ENCODE measurements at places on chromosomes 7 and 10. TPM values are rescaled to one million over a fixed set of nuclear protein-coding genes. Genes with fewer than 3 reads are reported as not detected.

The TEX47 gene
- total RNA-seq: not detected

GRCh38 chr10:128892005-128892404 is 575.0 kb upstream of the MGMT start:
- DNase-seq: no peak

DNA sequence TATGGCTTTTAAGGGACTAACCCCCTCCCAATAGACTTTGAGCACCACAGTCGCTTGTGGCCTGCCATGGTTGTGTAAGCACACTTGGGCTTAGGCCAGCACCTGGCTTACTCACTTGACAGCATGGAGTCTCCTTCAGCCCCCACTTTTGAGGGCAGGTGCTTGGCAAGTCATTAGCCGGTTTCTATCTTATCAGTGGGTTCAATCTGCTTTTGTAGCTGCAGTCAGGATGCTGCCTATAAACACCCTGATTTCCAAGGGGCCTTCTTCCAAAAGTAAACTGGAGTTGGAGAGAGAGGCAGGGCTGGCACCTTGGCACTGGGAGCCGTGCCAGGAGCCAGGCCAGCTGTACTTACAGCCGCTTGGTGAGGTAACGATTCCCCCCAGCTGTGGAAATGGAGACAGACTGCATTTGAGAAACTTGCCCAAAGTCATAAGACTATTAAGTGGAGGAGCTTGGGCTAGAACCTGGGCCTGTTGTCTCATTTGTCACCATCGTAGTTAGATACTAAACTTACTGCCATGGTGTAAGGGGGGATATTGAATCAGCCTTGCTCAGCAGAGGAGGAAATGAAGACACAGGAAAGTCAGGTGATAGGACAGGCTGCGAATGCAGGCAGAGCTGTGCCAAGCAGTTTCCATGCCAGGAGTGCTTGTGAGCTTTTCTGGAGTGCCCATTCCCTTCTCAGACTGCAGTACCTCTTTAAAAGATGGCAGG is 92.2 kb upstream of the EFCAB10 start:
- DNase-seq: no peak

GRCh38 chr7:6193709-6194108 is 78.7 kb downstream of the CYTH3 start:
- no peak for DNase-seq

The NRG3 gene
- not detected for total RNA-seq

The EPHA1 gene
- not detected for total RNA-seq

The PTPRN2 gene
- 3.5 TPM for total RNA-seq

- DNase-seq: no peak
Observed at GRCh38 chr7:68461430-68461829, 1136.8 kb upstream of the AUTS2 start.

DNA sequence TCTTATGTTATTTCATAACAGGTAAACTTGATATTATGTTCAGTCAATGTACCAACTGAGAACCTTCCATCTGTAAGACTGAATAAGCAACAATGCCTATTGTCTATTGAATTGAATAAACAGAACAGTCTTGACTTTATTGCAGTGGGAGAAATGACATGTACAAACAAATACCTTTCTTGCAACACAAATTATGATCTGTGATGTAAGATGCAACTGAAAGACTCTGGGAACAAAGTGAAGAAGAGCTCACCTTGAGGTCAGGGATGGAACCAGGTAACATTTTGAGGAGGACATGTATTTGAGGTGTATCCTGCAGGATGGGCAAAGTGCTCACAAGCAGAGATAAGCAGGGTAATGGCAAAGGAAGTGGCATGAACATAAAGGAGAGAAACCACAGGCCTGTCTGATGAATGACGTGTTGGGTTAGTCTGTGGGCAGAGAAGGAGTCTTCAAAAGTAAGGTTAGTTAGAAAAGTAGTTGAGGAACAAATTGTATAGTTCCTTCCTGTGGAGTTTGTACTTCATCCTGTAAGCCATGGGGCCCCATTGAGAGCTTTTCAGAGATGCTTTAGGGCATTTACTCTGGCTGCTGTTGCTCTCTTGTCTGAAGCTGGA is 9.5 kb downstream of the PNLIPRP3 start:
- DNase-seq: no peak

GRCh38 chr10:13890233-13891127 is 303.7 kb downstream of the PRPF18 start:
- no peak for DNase-seq

GRCh38 chr7:126993626-126994213 is 259.0 kb downstream of the GRM8 start:
- no peak for DNase-seq

The SLC16A12 gene
- total RNA-seq: 0.10 TPM

The ANKRD26 gene
- 4.7 TPM for total RNA-seq

DNA sequence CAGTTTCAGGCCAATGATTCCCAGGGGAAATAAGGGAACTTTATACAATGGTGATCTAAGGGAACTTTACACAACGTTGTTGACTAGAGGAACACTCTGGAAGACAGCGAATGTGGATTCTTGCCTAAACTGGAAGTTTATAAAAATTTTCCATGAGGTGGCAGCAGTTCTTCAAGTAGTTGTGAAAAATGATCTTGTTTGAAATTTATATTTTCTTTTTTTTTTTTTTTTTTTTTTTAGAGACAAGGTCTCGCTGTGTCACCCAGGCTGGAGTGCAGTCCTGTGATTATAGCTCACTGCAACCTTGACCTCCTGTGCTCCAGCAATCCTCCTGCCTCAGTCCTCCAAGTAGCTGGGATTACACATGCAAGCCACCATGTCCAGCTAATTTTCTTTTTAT is 32.1 kb upstream of the GTF2I start:
- DNase-seq: no peak

The SLK gene
- 62.3 TPM for total RNA-seq

GRCh38 chr7:13849163-13849892 is 140.1 kb downstream of the ETV1 start:
- no peak for DNase-seq

DNA sequence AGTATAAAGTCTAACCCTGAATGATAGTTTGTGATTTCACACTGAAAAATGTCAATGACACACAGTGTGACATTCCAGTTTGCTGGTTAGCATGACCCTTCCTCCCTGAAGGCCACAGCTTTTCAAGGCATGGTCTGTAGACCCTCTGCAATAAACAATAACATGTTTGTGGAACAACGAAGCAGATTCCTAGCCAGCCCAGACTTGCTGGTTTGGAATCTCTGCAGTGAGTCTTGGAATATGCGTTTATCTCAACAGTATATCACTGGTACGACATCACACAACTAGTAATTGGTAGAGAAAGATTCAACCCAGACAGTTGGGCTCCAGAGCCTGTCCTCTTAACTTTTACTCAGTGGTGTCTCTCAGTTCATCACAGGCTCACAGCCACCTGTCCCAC is 23.7 kb upstream of the DUSP5 start:
- no peak for DNase-seq

GRCh38 chr7:86720306-86720705 is 76.6 kb downstream of the GRM3 start:
- no peak for DNase-seq

GRCh38 chr7:33892945-33893344 is 12.4 kb upstream of the BMPER start:
- no peak for DNase-seq
